ENCODE measurements at places on chromosomes 1 and 21.

- no peak for DNase-seq
These were observed 14.8 kb upstream of the GPR88 start for GRCh38 chr1:100523038-100523652.

DNA sequence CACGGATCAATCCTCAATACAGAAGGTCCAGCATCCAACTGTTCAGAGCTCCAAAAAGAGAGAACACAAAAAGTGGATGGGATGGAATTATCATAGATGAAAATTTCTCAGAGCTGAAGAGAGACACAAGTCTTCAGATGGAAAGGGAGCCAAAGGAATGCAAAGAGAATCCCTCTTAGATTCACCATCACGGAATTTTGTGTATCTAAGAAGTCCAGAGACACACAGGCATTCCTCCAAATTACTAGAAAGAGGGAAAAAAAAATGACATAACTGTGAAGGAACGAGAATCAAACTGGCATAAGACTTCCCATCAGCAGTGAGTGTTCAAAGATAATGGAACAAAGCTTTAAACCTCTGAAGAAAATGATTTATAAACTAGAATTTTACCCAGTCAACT, 101.2 kb downstream of the ZSCAN20 start:
- no peak for DNase-seq

GRCh38 chr1:205542367-205542766, 37.9 kb downstream of the CDK18 start:
- no peak for DNase-seq

GRCh38 chr1:166947398-166948043, 27.8 kb downstream of the ILDR2 start:
- DNase-seq: no peak

- DNase-seq: no peak
These were observed 646.9 kb downstream of the USP25 start for GRCh38 chr21:16376673-16377072.

Measured in activated gamma-delta T cell treated with Interleukin-2 at 50 U/mL for 16 hours (primary cell).